ENCODE measurements at places on chromosomes 16 and 17.

DNA sequence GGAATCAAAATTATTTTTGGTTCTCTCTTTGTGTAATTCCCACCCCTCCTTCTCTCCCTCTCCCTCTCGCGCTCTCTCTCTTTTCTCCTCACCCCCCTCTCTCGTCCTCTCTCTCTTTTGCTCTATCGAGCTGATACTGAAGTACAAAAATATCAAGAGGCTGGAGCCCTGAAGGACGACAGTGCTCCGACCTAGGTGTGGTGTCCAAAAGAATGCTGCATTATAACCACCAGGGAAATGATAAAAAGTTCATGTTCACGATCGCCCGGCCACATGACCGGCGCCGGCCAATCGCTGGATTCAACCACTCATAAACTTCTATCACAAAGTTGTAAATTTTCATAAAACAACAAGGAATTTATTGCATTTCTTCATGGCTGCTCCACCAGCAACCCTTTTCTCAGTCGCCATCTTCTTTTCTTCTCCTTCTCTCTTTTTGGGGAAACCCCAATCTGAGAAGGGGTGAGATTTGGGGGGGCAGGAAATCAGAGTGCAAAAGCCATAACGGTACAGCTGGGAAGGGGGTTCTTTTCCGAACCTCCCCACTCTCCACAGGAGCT, at the start of gene HOXB6:
Gene HOXB6, minus strand, starts transcription at position 217 of the 560 bp plus-strand sequence. CDS start 6,836 bp downstream, outside the sequence.
- no peak for DNase-seq

- DNase-seq, result no peak
These were observed 1.0 kb downstream of the AMZ2 start for GRCh38 chr17:68248891-68249290.

- no peak for DNase-seq
These were observed 788 bp upstream of the EXOC3L1 start for GRCh38 chr16:67190448-67191399.

DNA sequence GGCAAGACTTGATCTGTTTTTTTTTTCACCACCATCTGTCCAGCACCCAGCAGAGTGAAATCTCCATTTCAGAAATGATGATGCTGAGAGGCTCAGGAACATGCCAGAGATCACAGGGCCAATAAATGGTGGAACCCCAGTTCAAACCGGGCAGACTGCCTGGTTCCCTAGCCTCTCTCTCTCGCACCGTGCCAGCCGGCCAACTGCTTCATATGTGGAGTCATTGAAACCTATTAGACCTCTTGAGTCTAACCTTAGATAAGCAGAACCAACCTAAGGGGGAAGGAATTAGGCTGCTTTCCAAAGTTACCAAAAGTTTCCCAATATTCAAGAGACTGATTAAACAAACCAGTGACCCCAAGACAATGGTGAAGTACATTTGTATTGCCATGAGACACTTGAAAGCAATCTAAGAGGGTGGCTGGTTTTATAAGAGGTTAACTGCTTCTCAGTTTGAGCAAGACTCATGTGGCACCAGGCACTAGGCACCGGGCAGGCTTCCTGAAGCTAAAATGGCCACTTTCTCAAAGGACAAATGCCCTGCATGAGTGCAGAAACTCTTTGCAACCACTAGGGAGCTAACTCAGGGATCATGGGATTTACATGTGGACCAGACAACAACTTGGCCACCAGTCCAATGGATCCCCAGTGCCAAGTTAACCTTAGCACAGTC, 18.4 kb downstream of the TOX3 start:
- DNase-seq, result no peak

GRCh38 chr16:71344315-71344905, 14.1 kb upstream of the CALB2 start:
- no peak for DNase-seq

DNA sequence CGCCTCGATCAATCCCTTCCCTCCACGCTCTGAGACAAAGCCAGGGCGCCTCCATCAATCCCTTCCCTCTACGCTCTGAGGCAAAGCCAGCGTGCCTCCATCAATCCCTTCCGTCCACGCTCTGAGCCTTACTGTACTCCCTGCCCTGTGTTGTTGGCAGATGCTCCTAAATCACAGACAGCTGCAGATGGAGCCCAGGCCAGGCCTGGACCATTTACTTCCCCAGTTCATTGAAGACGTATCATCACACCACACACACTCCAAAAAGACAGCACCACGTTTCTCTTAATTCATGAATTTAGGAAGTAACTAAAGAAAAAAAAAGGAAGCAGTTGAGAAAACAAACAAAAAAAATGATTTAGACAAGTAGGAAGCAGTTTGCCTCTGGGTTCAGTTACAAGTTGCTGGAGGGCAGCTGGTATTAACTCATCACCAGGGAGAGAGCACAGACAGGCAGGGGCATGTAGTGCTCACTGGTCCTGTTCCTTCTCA, 7.4 kb upstream of the CD300LD start:
- DNase-seq, result no peak

- no peak for DNase-seq
These were observed 36.2 kb downstream of the ZFPM1 start for GRCh38 chr16:88489163-88489741.

- no peak for DNase-seq
These were observed 353.5 kb downstream of the TOX3 start for GRCh38 chr16:52193441-52193840.

- no peak for DNase-seq
These were observed 9.1 kb upstream of the UBB start for GRCh38 chr17:16371742-16372141.

GRCh38 chr17:3802461-3803307, 1.7 kb upstream of the ITGAE start:
- DNase-seq, result no peak

- DNase-seq, result no peak
These were observed 170.4 kb downstream of the IRX3 start for GRCh38 chr16:54116124-54116655.

- no peak for DNase-seq
These were observed 881 bp downstream of the MLLT6 start for GRCh38 chr17:38705803-38706504.

DNA sequence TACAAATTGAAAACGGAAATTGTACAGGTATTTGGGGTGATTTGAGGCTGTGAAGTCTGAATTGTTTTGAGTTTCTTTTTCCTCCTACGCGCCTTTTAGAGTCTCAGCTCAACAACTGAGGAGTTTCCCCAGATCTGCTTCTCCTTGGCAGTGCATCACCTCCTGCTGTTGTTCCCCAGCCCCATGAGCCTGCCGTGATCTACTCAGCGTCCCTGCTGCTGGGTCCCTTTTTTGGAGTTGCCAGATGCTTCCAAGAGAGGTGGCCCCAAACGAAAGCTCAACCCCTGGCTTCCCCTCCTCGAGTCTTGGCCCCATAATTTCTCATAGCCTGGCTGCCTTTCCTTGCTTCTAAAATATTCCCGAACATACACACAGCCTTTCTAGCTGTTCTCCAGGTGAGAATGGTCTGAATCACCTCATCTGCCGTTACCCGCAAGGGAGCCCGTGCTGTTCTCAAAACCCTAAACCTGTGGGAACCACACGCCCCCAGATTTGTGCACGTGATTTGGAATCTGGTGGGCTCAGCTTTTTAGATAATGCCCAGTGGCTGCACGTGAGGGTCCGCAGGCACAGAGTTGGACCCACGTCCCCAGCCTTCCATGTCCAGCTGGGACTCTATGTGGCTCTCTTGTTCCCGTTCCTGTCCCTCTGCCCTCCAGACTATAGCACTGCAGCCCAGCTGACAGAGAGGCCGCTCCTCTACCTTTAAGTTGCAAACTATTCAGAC, 179.1 kb upstream of the CHMP6 start:
- no peak for DNase-seq

Measured in stimulated activated CD4-positive, alpha-beta T cell treated with anti-CD3 and anti-CD28 coated beads, Interleukin-2, amount 100 ng/mL, for 4 hours (primary cell).